ENCODE measurements at places on chromosomes 1 and 21. TPM values are rescaled to one million over a fixed set of nuclear protein-coding genes. Genes with fewer than 3 reads are reported as not detected.

The FAM177B gene
- total RNA-seq = not detected

DNA sequence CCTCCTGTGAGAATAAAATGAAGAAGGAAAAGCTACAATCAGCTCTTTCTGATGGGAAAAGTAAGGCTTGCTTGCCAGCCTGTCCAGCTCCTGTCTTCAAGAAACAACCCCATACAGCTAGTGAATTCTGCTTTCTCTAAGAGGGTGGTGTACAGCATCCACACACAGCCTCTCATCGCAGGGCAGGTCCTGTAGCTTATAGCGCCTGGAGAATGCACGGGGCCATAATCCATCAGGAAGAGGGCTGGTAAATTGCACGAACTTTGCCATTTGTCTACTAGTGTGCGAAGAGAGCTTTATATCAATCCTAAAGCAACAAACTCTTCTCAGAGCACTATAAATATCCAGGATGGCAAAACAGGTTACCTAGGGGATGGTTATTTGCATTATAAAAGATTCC is 83.3 kb upstream of the SAMSN1 start:
- DNase-seq = no peak

DNA sequence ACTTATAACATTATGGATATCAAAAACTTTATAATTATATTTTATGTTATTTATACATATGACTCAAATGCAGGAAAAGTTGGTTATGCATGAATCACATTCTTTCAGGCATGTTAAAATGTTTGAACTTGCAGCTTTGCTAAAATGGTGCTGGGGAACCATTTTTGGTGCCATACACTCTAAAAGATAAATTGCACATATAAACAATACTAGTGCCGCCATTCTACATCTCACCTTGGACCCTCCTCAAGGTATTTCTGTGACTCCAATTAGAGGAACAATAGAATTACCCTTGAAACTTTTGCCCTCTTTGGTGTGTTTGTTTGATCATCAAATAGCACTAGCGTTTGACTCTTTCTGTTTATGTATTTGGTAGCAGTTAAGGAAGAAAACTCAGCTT is 997 bp downstream of the PRKACB start:
- DNase-seq = no peak

DNA sequence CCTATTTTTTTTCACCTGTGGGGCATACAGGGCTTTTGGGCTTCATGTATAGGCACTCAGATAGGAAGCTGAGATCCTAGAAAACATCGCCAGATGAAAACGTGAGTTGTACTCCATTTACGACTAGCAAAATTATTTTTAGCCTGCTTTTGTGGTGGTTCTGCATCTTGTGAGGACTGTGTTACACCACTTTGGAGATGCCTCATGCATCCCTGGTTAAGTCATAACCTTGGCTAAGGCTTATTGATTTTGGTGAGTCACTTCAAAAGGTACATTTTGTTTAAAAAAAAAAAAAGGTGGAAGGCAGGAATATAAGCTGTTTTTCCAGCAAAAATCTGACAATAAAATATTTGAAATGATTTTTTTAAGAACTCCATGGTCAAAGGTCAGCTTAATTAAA is 101.8 kb upstream of the OLFM3 start:
- DNase-seq = no peak

The NCAM2 gene
- total RNA-seq = 0.40 TPM

DNA sequence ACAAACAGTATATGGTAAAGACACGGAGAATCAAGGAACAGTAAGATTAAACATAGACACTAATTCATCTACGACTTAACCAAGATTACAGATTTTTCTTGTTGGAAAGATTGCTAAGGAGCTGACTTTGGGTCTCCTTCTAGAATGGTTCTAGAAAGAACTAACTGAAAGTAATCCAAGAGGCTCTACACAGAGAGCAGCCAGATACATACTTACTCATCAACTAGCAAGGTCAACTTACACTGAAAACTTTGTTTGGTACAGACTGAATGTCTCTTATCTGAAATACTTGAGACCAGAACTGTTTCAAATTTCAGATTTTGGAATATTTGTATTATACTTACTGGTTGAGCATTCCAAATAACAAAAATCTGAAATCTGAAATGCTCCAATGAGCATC is 5.8 kb downstream of the C21orf91 start:
- DNase-seq = no peak

The FTCD gene
- total RNA-seq = not detected

DNA sequence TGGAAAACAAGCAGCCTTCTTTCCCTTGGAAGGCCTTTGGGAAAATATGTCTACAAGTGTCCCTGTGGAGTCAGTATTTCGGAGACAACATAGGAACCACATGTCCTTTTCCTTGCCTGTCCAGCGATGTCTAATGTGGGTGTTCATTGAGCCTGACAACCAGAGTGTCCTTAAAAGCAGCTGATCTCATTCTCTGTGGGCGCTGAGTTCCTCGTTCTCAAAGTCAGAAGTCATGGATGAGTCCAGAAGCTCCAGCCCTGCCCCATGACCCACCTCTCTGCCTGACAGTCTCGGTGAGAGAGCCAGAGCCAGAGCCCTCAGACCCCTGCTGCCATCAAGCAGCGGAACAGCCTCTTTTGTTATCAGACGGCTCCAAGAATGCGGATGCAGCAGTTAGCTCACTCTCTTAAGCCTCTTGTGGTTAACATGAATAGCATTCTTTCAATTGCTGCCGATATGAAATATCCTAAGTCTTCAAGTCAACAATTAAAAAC is 329.2 kb downstream of the TGFB2 start:
- DNase-seq = peak; percentile 88

GRCh38 chr1:168045311-168045710 is 91.4 kb downstream of the GPR161 start:
- no peak for DNase-seq

GRCh38 chr1:163697137-163697536 is 375.4 kb downstream of the NUF2 start:
- DNase-seq = no peak

- DNase-seq = no peak
These were observed 3.7 kb downstream of the RGS18 start for GRCh38 chr1:192161976-192162375.

Data from neural progenitor cell (in vitro differentiated cells).